CD14-positive monocyte (primary cell): ENCODE measurements at places on chromosomes 4 and X.

GRCh38 chrX:31269914-31270313, 198.1 kb upstream of the FTHL17 start:
- DNase-seq: no peak

DNA sequence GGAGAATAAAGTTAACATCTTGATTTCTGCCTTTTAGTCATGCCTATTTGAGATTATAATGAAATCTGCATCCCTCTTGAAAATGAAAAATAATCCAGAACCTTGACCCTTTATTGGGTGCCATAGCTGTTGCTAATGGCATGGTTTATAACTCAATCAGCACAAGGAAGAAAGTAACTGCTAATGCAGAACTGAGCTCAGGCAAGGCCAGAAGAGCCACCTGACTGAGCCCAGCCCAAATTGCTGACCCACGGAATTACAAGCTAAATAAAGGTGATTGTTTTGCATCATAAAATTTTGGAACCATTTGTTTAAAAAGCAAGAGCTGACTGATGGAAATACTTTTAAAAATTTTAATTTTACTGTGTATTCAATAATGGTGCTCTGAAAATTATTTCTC, 76.4 kb upstream of the TBL1X start:
- no peak for DNase-seq

DNA sequence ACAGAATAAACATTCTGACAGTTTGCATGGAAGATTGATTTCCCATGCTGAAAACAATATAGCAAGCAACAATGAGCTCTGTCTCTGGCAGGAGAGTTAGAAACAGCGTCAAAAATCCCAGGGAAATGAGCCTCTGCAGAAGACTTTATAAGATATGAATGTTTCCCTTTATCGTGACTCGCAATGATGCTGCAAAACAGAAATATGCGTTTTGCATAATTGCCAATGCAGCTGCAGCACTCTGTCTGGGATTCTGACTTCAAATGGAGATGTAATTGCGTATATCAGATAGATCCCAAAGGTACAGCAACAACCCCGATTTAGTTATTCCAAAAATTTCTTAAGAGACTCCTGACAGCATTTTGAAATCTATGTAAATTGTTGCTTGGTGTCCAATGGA, 702.4 kb upstream of the EPHA5 start:
- DNase-seq: no peak

DNA sequence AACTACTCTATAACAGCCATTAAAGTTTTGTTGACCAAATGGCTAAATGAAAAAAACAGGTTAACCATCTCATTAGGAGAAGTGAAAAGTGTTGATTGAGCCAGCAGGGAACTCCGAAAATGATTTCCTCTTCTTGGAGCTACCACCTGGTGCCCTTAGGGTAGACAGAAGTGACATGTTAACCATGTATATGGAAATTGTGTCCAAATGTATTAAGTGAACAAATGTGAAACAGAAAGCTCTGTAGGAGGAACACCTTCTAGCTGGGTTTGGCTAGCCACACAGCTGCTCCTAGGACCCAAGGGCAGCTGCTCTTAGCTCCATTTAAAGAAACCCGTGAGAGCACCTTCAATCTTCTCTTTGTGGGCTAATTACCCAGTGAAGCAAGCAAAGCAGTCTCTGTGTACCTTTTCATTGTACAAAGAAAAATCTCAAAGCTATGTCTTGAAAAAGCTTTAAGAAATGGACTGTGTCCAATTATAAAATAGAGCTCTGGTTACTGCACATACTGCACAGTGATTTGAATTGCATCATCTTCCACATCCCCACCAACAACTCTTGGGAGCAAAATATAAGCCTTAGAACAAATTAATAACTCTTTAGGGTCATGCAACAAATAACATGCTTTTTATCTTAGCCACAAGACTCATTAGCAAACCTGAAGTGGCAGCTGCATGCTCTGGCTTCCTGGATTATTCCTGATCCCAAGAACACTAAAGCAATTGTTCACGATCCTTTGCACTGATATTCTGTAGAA, 59.2 kb upstream of the PARM1 start:
- no peak for DNase-seq

DNA sequence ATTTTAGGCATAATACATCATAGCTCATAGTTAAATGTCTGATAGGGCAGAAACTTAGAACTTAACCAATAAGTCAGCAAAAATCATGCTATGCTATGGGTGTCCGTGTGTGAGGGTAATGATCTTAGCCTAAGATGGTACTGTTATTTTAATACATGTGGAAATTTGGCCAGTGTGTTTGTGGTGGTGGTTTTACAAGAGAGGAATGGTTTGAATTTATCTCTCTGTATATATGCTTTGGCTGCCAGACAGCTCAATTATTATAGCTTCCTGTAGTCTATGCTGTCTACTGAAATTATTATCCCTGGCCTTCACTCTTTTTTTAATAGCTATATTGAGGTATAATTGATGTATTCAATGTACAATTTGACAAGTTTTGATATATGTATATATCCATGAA, 21.3 kb downstream of the ZNF330 start:
- no peak for DNase-seq

DNA sequence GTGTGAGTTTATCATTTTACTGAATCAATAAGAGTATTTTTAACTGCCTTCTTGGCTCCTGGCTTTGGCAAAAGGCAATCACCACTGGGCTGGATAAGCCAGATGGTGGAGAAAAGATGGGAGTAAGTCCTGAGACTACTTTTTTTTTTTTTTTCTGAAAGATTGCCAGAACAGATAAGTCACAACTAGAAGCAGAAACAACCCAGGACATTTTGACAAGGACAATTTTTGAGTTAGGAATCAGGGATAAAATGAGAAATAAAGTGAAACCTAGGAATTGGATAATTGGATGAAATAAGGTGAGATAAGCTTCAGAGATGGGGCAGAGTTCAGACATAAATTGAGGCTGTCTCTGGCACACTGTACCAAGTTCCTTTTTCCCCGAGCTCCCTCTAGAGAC, 471.0 kb downstream of the KLHL13 start:
- DNase-seq: no peak
